ENCODE measurements at places on chromosomes 6 and 20. TPM values are rescaled to one million over a fixed set of nuclear protein-coding genes. Genes with fewer than 3 reads are reported as not detected.

SLC22A2 gene
- not detected for total RNA-seq

DNA sequence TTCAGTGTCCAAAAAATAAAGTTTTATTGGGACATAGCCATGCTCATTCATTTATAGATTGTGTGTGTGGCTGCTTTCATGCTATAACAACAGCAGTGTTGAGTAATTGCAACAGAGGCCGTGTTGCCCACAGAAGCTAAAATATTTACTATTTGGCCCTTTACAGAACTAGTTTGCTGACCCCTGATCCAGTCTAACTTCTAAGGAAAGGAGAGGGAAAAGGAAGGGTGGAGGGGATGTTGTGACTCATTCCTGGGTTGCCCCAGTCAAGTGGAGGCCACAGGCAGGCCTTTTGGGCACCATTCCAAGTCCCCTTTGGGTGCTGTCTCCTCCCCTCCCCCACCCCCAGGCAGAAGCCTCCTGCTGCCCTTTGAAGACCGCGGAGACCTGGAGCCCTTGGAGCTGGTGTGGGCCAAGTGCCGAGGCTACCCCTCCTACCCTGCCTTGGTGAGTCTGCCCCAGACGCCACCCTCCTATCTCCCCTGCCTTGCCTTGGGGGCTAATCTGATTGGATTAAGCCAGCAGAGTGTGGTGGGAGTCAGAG, 28.4 kb downstream of the BRPF3 start:
- no peak for DNase-seq

VSX1 gene
- total RNA-seq = not detected

CDH26 gene
- 0.75 TPM for total RNA-seq

CRISP2 gene
- not detected for total RNA-seq

KCNK5 gene
- 0.47 TPM for total RNA-seq

DNA sequence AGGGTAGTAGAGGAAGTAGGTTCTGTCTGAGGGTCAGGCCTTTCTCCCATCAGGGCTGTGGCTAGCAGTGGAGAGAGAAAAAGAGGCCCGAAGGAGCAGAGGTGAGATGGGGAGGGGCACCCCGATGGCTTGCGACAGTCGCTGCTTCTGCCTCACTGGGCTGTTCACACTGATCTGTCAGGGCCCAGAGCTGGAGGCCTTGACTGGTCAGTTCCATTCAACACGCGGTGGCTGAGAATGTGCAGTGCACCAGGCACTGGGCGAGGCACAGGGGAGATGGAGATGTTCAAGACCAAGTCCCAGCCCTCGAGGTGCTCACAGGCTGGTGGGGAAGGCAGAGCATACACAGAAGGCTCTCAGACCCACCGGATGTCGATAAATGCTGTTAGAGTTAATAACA, 21.4 kb downstream of the SLC12A5 start:
- DNase-seq = no peak

DNA sequence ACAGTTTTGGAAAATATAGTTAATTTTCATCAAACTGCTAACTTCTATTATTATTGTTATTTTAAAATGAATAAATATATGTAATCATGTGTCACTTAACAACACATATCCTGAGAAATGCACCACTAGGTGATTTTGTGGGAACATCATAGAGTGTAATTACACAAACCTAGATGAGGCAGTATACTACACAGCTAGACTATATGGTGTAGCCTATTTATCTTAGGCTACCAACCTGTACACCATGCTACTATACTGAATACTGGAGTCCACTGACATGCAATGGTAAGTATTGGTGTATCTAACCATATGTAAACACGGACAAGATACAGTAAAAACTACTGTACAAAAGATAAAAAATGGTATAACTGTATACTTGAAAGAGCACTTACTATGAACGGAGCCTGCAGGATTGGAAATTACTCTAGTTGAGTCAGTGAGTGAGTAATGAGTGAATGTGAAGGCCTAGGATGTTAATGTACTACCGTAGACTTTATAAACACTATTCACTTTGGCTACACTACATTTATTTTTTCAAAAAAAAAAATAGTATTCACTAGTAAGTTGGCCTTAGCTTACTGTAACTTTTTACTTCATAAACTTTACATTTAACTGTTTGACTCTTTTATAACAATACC, 72.4 kb downstream of the ASCC3 start:
- no peak for DNase-seq

- no peak for DNase-seq
Measured at GRCh38 chr20:42074944-42075343, 456.8 kb upstream of the CHD6 start.

PRR18 gene
- not detected for total RNA-seq

DNA sequence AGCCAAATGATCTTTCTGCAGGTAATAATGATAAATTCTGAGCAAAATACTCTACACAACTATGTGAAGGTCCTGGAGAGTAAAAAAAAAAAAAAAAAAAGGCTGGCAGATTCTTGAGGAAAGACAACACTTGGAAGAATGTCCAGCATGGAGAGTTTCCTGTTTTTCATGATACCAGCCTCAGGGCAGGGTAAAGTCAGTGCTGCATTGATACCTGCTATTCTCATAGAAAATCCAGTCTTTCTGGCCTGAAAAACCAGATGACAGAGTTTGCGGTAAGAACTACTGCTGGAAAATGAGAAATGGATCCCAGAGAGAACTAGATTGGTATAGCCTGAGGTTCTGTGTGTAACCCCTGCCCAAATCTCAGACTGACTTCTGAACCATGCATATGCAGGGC, 89.1 kb downstream of the AFG1L start:
- no peak for DNase-seq

DNA sequence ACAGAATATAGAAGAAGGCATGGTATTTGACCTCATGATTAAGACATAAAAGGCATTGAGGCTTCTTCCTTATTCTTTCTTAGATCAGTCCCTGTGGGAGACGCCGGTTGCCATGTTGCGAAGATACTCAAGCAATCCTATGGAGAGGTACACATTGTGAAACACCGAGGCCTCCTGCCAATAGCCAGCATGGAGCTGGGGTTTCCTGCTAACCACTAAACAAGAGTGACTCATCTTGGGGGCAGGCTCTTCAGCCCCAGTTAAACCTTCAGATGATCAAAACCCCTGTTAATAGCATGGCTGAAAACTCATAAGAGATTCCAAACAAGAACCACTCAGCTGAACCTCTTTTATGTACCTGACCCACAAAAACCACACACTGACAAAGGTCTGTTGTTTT, 478.8 kb downstream of the CD83 start:
- DNase-seq = peak; percentile 52

HLA-DRB5 gene
- 12.6 TPM for total RNA-seq

GRCh38 chr20:63079971-63080370, 73.2 kb upstream of the BHLHE23 start:
- DNase-seq = no peak

DNA sequence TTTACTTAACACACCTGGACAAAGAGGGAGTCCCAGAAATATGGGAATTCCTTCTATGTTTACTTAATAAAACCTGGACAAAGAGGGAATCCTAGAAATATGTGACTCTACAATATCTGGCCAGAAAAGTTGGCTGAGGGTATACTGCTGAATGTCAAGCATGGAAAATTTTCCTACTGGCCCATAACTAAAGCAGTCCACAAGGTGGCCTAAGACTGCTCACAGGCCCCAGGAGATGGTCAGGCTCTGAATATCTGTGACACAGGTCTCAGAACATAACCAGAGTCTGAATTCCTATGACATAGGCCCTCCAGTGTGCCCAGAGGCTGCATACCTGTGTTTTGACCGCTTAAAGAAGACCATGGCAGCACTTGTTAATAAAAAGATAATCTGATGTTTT, 578.2 kb upstream of the NRSN1 start:
- DNase-seq = no peak

POM121L2 gene
- total RNA-seq = not detected

GPLD1 gene
- 0.59 TPM for total RNA-seq

- DNase-seq = no peak
Measured at GRCh38 chr20:62423326-62423706, 4.0 kb downstream of the RBBP8NL start.

GRCh38 chr6:137823826-137824555, 43.1 kb upstream of the TNFAIP3 start:
- peak; percentile 75 for DNase-seq

DNA sequence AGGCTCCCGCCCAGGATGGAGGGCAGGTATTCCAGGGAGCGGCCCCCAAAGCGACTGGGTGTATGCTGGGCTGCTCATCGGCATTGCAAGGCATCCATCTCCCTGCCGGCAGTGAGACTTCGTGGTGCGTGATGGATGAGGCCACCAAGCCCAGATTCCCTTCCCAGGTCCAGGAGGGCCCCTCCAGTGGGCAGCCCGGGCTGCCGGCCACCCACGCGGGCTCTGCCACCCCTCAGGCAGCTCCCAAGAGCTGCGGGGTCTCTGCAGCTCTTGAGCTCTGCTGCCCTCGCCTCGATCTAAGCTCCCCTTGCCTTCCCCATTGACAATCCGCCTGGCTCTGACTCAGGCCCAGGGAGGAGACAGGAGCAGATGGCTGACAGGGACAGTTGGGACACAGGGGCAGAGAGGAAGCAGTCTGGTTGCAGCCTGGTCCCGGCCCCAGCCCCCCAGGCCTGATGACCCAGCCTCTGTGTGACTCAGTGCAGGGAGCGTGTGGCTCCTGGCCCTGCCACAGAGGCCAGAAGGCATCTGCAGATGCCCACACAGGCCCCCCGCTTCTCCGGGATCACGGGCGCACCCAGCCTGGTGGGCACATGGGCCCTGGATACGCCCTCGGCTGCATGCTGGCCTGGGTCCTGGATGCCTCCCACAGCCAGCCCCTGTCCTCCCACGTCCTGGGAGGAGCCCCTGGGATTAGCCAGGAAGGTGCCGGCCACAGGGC, 33.0 kb downstream of the SLCO4A1 start:
- DNase-seq = no peak

ULBP2 gene
- total RNA-seq = 1.9 TPM

FHL5 gene
- not detected for total RNA-seq

DNA sequence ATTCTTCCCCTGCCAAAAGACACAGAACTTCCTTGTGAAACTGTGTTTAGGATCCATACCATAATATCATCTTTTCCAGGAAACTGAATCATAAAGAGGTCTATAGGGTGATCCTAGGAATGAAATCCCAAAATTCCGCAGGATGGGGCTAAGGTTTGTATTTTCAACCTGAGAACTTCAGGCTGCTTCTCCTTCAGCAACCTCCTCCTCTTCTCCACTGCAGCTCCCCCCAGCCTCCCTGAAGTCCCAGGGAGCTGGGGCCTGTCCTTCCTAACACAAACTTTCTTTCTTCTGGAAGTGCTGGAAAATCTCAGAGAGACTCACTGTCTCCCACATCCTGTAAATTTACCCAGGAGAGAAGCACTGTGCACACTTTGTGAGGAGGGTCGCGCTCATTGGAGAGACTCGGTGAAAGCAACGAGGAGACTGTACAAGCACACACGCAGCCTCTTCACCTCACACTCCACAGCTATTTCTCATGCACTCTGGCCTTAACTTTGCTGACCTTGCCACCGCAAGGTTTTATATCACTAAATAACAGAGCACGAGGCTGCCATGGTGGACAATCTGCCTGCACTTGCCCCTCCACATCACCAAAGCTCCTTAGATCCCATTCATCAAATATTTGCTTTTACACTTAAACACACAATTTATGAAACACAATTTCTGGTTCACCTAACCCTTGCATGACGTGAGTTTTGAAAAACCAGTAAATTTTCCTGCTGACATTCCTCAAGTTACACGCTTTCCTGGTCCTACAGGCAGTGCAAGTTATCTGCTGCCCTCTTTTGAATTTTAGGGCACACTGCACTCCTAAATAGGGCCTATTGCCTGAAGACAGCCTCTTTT, 14.3 kb downstream of the ID4 start:
- DNase-seq = no peak

- no peak for DNase-seq
Measured at GRCh38 chr6:65191471-65191870, 515.6 kb downstream of the EYS start.

GRCh38 chr20:52078289-52078688, 113.3 kb downstream of the ZFP64 start:
- DNase-seq = no peak

DNA sequence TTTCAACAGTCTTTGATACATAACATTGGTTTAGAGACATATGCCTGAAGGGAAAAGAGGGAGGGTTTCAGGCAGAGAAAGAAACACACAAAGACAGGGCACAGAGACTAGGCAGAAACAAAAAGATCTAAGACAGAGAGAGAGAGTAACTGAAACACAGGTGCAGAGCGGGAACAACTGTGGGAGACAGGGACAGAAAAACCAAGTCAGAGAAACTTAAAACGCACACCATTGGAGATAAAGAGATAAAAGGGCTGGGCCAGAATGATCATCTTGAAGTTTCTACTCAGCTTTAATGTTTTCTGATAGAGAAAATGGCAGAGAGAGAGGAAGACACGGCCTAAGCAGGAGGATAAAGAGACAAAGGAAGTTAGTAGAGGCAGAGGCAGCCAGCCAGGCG, 11.8 kb downstream of the UNC5CL start:
- no peak for DNase-seq

- no peak for DNase-seq
Measured at GRCh38 chr6:145904391-145904790, 59.8 kb downstream of the SHPRH start.

DNA sequence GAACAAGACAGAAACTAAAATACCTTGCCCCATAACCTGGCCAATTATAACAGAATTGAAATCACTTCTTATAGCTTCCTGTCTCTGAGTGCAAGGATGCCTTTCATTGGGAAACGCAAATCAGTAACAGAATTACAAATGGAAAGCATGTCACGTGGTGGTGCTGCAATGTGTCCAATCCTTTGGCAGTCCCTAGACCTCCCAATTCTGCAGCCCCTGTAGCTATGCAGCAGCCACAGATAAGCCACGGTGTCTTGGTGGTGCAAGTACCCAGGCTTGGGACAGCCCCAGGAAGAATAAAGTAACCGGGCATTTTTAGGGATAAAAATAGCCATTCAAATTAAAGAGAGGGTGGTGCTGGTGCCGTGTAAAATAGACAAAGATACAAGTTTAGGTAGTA, 134.6 kb upstream of the CCN2 start:
- no peak for DNase-seq

DPPA5 gene
- total RNA-seq = not detected

DNA sequence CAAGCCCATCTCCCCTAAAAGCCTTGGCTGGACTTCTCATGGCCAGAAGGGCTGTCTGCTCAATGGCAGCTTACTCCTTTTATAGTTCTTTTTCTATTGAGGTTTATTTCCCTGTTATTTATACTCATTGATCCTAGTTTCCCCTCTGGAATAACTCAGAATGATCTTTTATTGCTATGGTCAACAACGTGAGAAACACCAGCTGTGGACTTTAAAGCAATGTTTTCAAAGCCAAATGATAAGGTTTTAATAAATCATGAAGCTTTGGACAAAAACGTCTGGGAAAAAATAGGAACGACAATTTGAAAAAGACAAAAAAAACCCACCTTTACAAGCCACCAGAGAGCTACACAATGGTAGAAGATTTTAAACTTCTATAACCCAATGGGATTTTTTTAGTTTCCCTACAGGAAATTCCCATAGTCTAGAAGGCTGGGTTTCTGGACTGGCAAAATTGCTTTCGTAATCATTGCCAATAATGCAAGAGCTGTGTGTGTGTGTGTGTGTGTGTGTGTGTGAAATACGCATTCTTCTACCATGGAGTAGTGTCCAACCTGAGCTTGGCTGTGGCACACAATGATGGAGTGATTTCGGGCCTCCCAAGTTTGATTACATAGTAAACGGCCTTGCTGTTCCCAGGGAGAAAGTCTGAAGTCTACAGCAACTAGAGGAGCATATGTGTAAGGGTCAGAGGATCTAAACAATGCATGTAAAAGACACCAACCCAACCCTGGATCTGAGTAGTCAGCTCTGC, 396.0 kb downstream of the SYNE1 start:
- no peak for DNase-seq

HLA-DOA gene
- 5.9 TPM for total RNA-seq

Data from CD4-positive, alpha-beta T cell (primary cell).